ENCODE measurements at places on chromosomes 16 and 17.

DNA sequence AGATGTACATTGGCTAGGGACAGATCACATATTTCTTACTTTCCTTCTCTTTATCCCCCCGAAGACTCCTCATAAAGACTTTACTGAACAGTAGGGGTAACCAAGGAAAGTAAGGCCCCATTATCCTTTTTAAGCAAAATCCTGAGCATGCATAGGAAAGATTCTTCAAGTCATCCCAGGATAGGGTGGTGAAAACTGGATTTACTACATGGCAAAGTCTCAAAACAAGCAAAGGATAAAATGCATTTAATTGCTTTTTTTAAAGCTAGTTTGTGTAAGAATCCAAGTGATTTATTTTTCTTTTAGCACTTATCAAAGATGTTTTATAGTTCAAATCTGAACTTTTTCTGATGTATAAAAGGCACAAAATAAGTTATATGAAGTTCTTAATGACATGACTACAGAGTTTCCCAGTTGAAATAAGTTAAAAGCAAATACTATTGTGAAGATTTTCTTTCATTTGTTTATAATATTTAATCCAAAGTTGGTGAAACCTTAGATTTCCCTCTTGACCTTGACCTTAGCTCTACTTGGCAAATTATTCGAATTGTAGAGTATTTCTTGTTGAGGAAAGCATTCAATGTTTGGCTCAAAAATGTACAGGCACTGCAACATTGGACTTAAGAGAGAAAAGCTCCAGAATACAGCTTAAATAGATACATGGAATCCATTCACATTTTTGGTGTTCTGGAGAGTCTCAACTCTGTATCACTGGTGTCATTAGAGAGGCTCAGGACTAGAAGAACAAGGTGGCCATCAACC, 104.3 kb downstream of the ABCA8 start:
- DNase-seq = no peak

DNA sequence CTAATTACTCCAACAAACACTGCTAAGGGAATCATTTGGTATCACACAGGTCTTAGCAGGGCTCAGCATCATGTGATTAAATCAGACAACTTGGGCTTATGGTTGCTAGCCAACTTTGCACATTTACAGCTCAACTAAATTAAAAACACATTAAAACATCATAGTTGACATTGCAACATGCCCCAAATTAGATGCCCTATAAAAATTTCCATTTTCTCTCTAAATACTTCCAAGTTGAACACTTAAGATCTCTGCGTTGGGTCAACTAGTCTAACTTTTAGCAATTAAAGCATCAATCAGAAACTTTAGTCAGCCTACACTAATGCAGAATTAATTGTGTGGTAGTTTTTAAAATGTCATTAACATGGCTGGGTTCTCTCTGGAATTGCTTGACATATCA, 12.1 kb downstream of the DNAJC7 start:
- DNase-seq = no peak

- DNase-seq = no peak
Observed at GRCh38 chr17:65219124-65219523, 82.0 kb downstream of the RGS9 start.

- DNase-seq = no peak
Observed at GRCh38 chr16:50685462-50686063, 4.5 kb upstream of the SNX20 start.

DNA sequence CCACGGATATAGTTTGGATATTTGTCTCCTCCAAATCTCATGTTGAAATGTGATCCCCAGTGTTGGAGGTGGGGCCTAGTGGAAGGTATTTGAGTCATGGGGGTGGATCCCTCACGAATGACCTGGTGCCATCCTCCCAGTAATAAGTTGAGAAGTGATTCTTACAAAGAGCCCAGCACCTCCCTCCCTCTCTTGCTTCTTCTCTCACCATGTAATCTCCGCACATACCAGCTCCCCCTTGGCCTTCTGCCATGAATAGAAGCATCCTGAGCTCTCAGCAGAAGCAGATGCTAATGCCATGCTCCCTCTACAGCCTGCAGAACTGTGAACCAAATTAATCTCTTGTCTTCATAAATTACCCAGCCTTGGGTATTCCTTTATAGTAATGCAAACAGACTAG, 41.9 kb upstream of the RBBP6 start:
- no peak for DNase-seq

DNA sequence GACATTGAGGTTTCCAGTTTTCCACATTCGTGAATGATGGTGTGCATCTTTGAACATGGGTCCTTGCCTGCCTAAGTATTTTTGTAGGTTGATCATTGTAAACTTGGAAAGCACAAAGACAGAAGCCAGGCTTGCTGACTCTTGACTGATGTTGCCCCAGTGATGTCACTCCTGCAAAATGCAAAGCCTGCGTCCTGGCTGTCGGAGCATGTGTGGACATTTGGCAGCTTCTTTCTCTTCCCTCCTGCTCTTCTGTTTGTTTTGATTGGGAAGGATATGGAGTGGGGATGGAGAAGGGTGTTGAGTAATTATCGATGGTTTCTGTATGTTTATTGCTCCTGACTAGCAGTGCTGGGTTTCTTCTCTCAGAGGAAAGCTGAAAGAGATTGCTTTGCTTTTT, 3.2 kb downstream of the NDE1 start:
- no peak for DNase-seq

DNA sequence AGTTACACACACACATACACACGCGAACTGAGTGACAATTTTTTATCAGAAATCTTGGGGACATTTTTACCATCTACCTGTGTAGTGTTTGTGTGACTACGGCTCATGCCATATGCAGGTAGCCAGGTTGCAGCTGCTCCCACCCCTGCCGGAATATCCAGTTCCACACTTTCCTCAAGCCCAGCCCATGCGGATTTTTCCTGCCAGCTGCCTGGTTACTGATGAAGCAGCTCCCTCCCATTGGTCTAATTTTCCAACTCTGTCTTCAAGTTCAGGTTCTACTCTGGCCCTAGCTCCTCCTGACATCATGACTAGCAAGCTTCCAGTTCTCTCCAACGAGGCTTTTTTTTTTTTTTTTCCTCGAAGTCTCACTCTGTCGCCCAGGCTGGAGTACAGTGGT, 4.8 kb downstream of the GSG1L2 start:
- DNase-seq = no peak

DNA sequence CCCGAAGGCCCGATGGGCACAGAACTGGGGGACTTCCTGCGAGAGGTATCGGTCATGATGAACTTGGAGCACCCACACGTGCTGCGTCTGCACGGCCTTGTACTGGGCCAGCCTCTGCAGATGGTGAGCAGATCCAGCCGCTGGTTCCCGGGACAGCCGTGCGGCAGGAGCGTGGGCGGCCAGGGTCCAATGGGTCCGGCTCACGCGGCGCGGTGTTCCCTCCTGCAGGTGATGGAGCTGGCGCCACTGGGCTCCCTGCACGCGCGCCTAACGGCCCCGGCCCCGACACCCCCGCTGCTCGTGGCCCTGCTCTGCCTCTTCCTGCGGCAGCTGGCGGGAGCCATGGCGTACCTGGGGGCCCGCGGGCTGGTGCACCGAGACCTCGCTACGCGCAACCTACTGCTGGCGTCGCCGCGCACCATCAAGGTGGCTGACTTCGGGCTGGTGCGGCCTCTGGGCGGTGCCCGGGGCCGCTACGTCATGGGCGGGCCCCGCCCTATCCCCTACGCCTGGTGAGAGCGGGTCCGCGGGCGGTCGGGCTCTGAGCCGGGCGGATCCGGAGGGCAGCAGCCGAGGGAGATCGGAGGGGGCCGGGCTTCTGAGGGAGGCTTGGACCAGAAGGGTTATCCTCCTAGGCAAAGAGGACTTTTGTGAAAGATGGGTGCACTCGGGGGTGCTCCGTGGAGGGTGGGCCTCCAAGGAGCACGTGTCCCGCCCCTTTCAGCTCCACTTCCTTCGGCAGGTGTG, 3.0 kb downstream of the TNK1 start:
- peak; percentile 92 for DNase-seq

- peak; percentile 46 for DNase-seq
Observed at GRCh38 chr16:4415538-4416199, 727 bp downstream of the CORO7 start.

GRCh38 chr17:19273731-19274130, 36.6 kb downstream of the EPN2 start:
- no peak for DNase-seq

DNA sequence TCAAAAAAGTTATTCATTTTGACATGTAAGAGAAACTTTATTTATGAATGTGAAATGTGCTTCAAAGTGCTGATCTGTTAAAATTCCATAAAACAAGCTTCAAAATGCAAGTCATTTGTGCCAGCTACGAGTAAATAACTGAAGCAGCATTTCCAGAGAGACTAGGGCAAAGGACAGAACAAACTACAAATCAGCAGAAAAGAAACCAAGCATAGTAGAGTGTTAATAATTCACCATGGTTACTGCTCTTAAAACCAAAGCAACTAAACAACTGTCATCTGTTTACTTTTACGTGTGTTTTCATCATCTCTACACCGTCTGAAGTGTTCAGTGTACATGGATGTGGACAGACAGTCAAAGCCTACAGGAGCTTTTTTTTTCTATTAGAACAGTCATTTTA, 1.6 kb upstream of the ASPA start:
- DNase-seq = no peak

- DNase-seq = no peak
Observed at GRCh38 chr16:86740906-86741799, 162.8 kb downstream of the FOXL1 start.

DNA sequence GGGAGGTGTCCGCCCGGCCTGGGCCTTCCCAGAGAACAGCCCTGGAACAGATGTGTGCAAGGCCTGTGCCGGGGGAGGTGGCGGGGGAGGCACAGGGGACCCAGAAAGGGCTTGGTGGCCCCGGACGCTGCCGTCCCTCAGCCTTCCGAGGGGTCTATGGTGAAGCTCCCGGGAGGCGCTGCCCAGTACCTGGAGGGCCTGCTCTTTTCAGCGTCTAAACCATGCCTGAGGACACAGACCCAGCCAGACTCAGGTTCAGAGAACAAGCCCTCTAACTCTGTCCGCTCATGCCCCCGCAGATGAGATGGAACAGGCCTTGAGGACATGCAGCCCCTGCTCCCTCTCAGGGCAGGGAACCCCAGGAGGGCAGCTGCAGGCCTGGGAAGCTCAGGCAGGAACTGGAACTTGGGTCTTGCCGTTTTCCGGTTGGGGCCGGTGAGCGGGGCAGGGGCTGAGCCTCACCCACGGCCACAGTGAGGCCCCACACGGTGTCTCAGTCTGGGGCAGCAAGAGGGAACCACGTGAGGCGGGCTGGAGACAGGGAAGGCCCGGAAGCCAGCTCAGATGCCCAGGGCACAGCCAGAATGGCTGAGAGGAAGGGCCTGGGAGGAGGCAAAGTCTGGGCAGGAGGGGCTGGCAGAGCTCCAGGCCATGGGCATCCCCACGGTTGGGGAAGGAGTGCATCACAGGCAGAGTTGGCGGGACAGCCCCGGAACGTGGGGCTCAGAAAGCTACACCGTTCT, 12.5 kb downstream of the SLC16A3 start:
- DNase-seq = no peak

DNA sequence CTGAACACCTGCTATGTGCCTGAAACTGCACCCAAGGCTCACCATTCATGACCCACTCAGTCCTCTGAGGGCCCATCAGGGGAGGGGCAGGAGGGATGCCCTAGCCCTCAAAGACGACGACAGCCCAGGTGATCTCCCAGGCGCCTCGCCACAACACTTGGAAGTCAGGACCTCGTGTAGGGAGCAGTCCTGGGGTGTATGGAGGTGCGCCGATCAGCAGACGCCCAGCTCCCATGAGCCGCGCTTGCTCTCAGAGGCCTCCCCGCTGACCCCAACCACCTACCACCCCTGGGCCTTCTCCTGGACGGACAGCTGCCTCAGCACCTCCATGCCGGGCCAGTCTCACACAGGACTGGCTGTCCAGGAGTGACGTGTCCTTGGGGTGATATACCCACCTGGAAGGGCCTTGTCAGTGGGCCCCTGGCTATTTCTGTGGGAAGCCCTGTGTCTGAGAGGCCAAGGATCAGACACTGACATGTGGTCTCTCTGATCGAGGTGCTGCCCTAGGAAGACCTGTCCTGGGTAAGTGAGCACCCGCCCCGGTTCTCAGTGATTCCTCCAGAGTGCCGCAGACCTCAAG, 26.7 kb downstream of the KDM8 start:
- no peak for DNase-seq

GRCh38 chr16:28513484-28514181, 7.0 kb upstream of the IL27 start:
- no peak for DNase-seq

- no peak for DNase-seq
Observed at GRCh38 chr16:56639045-56639444, 579 bp downstream of the MT1A start.

DNA sequence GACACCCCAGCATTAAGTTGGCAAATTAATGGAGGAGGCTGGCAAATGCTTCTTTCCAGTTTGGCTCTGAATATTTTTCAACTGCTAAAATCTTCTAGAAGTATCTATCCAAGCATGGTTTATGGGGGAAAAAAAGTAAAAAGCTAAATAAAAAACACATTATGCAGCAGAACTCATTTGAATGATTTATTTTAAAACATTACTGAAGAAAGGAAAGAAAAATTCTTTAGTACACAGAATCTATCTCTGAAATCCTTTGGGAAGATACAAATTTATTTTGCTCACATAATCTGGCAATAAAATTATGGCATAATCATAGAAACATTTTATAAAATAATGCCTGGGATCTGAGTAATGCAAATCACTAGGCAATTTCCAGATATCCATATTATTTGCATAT, 328.1 kb upstream of the MON1B start:
- no peak for DNase-seq

DNA sequence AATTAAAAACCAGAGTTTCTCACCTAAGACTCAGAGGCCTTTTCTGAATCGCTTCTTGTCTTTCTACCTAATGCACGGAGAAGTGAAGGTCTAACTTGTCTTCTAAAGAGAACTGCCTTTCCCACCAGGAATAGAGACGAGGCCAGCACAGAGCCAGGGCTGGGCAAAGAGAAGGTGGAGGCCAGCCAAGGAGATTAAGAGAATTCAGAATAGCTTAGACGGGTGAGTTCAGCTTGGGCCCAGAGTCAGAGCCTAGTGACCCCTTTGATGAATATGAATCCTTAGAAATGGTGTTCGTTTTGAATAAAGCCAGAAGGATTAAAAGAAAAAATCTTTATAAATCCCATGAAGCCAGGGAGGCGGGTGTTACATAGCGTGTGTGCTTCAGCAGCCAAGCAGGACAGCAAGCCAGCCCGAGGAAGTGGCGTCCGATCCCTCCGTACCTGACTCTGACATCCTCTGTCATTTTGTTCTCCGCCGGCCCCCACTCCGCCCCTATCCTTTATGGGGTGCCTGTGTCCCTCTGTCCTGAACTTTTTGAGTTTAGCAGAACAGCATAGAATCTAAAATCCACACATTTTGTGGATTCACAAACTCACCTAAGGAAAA, 7.4 kb downstream of the GSG1L2 start:
- no peak for DNase-seq

DNA sequence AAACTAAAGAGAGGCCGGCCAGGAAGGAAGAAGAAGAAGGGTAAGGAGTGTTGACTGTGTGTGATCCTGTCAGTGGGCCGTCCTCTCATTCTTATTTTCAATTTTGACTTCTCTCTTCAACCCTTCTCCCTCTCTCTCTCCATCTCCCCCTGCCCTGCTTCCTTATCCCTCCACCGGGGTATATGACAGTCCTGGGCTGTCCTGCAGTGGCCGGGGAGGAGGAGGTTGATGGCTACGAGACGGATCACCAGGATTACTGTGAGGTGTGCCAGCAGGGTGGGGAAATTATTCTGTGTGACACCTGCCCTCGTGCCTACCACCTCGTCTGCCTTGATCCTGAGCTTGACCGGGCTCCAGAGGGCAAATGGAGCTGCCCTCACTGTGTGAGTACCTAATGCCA, 5.6 kb downstream of the CHD3 start:
- no peak for DNase-seq

Measured in germinal center (tissue), 1 donor.